CMK (cell line): ENCODE measurements at places on chromosomes 11 and 22.

DNA sequence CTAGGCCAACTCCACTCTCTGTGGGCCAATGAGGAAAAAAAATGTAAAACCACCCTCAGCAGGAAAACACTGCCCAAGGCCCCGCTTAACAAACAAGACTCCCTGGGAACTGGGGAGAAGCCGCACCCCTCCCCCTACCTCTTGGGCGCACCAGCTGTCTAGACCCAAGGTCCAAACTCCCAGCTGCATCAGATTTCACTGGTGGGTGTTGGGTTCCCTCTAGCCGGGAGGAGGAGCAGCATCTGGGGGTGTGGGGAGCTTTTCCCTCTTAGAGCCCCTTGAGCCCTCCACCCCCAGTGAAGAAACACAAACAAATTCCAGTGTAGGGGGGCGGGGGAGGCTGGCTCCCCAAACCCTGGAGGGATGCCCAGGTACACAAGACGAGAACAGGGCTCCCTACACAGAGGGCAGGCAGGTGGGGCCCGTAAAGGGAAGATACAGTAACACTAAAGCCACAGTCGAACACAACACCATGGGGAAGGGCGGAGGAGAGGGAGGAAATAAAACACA, 64.9 kb downstream of the NECTIN1 start:
- DNase-seq = no peak

- DNase-seq = no peak
Measured at GRCh38 chr22:41382098-41382578, 396 bp downstream of the TEF start.

- no peak for DNase-seq
Measured at GRCh38 chr11:62805961-62806441, 761 bp upstream of the NXF1 start.

DNA sequence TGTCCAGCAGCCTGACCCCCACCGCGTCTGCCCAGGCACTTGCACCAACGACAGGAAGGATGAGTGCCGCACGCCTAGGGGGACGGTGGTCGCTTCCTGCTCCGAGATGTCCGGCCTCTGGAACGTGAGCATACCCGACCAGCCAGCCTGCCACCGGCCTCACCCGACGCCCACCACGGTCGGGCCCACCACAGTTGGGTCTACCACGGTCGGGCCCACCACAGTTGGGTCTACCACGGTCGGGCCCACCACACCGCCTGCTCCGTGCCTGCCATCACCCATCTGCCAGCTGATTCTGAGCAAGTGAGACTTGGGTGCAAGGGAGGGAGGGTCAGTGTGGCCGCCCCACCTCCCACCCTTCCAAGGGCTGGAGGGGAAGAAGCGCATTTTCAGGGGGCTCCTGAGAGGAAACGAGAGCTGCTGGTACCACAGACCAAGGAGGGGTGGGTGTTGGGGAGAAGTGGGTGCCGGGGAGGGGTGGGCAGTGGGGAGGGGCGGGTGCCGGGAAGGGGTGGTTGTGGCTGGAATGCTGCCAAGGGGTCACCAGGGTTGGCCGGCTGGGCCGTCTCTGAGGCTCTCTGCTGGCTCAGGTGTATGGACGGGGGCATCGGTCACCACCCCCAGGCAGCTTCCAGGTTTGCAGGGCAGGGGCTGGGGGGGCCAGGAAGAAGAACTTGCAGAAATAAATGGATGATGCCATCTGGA, 27.7 kb upstream of the MUC5B start:
- DNase-seq = no peak

DNA sequence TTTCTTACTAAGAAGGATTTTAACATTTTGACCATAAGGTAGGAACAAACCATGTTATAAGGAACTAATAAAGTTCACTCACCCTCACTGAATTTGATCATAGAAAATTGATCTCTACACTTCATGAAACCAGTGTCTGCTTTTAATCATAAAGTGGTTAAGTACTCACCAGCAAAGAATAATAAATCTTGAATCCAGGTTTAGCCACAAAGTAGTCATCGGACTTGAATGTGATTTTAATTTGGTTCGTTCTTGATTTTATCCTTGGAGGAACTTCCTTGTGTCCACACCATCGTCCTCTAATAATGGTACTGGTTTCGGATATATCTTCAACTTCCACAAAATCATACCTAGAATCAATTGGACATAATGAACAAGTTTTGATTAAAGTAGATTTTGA, 40.5 kb upstream of the DDI1 start:
- no peak for DNase-seq

GRCh38 chr11:118067006-118067405, 9.9 kb upstream of the TMPRSS4 start:
- DNase-seq = no peak

DNA sequence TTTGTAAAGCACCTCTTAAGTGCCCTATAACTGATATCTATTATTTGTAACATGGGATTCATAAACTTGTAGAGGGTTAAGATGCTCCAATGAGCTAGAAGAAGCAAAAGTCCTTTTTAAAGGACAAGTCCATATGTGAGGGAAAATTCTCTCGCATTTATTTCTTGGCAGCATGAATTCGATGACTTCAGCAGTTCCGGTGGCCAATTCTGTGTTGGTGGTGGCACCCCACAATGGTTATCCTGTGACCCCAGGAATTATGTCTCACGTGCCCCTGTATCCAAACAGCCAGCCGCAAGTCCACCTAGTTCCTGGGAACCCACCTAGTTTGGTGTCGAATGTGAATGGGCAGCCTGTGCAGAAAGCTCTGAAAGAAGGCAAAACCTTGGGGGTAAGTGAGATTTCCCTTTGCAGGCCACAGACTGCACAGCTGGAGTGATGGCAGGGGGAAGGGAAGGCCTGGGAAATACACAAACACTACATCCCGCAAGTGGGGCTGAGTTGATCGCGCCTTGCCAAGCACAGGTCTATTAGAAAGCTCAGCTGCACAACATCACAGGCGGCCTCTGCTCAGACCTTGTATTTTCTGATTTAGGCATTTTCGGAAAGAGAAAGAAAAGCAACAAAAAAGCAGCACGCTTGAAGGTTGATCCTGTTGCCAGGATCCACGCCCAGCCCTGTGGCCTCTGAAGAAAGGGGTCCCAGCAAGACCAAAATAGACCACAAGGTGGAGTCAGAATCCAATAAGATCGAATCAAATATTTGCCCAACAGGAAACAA, 1.5 kb downstream of the MS4A8 start:
- DNase-seq = no peak

GRCh38 chr22:38347181-38347943, 30.1 kb upstream of the CSNK1E start:
- DNase-seq = no peak

DNA sequence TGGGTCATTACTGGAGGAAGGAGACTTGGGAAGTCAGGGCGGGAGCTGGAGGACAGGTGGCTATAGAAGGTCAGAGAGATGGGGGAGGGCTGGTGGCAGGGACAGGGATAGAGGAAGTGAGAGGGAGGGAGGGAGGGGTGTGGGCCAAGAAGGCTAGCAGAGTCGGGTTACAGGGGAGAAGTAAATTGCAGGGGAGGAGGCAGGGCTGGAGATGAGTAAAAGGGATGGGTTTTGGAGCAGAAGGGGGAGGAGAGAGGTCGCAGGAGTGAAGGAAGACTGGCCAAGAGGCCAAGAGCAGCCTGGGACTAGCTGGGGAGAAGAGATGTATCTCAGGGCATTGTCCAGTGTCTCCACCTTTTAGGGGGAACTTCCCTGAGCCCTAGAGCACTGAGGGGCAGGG, 33.0 kb downstream of the LRRC10B start:
- no peak for DNase-seq

- no peak for DNase-seq
Measured at GRCh38 chr11:120310870-120311269, 14.2 kb upstream of the TLCD5 start.

DNA sequence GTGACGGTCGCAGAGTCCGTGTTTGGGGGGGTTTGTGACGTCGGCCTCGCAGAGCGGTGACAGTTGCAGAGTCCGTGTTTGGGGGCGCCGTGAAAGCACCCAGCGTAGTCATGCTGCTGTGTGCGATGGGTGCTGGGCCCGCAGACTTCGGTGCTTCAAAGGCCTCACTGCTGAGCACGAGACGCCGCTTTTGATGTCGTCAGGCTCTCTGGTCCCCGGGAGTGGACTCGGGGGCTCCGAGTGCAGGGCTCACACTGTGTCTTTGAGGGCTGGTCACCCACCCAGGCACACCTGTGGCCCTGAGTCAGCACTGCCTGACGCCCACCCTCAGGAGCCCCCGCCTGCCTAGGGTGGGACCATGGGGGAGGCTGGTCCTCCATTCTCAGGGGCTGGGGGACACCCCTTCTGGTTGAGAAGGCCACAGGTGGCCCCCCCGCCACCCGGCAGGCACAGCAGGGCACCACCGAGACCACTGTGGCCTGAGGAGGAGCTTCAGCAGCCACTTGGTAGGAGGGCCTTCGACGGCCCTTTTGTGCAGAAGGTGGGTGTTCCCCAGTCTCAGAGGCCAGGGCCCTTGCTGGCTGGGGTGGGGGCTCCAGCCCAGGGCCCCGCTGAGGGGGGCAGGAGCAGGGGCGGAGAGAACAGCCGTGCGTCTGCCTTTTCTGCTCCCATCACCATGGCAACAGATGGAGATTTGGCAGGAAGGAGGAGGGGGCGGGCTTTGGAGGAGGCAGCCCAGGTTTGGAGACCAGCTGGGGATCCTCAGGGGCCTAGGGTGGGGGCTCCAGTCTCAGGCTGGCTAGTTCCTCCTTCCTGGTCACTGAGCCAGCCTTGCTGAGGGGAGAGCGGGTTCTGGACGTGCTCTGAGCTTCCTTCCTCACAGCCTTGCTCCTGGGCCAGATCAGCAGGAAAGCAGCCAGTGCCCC, 20.9 kb downstream of the BRSK2 start:
- DNase-seq = no peak

DNA sequence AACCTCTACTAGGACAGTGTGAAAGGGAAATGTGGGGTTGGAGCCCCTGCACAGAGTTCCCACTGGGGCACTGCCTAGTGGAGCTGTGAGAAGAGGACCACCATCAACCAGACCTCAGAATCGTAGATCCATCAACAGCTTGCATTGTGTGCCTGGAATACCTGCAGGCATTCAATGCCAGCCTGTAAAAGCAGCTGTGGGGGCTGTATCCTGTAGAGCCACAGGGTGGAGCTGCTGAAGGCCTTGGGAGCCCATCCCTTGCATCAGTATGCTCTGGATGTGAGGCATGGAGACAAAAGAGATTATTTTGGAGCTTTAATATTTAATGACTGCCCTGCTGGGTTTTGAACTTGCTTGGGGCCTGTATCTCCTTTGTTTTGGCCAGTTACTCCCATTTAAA, 46.3 kb downstream of the PGR start:
- DNase-seq = no peak

- no peak for DNase-seq
Measured at GRCh38 chr11:76589964-76590950, 80.3 kb downstream of the LRRC32 start.

DNA sequence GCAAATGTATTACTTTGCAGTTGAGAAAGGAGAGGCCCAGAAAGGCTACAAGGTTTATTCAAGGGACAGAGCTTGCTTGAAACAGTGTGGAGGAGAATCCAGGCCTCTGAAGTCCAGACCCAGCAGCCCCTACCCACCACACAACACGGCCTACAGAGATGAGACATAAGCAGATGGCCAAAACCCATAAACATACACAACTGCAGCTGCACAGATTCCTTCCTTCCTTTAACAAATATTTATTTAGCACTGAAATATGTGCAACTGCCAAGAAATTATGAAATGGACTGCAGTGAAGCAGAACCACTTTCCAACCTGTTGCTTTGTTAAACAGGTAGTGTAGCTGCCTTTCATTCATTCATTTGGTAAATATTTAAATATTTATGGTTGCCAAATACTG, 122.3 kb downstream of the SPATA19 start:
- no peak for DNase-seq

DNA sequence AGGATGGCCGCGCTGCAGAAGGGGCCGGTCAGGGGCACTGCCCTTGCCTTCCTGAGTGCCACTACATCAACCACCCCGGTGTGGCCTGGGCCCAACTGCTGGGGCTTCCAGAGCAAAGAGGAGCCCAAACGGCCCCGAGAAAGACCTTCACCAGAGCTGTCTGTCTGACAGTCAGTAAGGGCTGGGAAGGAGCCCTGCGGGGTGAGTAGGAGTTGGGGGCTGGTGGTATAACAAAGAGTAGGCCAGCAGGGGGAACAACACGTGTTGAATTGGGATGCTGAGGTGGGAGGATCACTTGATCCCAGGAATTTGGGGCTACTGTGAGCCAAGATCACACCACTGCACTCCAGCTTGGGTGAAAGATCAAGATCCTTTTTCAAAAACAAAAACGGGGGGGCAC, 3.9 kb downstream of the GSTT4 start:
- no peak for DNase-seq

GRCh38 chr11:78295347-78295746, 106.6 kb downstream of the USP35 start:
- DNase-seq = no peak

GRCh38 chr22:34437140-34437539, 516.9 kb upstream of the LARGE1 start:
- DNase-seq = no peak

GRCh38 chr11:128331317-128331716, 256.0 kb downstream of the ETS1 start:
- no peak for DNase-seq

DNA sequence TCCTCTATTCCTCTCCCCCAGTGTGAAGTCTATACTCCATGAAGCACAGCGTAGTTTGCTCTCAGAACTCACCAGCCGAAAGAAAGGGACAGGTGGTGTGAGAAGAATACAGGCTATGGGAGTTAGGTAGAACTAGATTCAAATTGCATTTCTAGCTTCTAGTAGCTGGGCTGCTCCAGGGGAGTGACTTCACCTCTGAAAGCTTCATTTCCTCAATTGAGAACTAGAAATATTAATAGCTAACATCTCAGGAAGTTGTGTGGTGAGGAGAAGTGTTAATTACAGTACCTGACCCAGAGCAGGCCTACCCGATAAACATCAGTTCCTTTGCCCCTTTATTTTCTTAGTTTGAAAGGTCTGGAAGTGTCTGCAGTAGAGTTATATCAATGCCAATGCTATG, 484.7 kb upstream of the TENM4 start:
- DNase-seq = no peak

- DNase-seq = no peak
Measured at GRCh38 chr11:57745206-57745605, 3.9 kb downstream of the SELENOH start.

GRCh38 chr11:15500643-15501042, 385.9 kb downstream of the INSC start:
- no peak for DNase-seq

- DNase-seq = no peak
Measured at GRCh38 chr22:23519442-23520157, 60.5 kb downstream of the IGLL1 start.

DNA sequence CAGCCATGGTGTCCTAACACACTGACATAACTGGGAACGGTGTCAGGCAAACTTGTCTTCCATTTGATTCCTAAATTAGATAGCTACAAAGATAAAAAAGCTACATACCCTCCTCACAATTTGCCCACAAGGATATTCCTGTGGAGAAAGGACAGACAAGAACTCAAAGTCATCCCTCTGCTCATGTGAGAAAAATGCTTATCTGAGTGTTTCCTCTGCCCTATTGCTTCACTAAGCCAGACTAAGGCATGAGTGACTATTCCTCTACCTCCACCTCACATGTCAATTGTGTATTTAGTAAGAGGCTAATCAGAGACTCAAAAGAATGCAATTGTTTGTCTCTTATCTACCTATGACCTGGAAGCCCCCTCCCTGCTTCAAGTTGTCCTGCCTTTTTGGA, 247.7 kb downstream of the DDX10 start:
- DNase-seq = no peak

DNA sequence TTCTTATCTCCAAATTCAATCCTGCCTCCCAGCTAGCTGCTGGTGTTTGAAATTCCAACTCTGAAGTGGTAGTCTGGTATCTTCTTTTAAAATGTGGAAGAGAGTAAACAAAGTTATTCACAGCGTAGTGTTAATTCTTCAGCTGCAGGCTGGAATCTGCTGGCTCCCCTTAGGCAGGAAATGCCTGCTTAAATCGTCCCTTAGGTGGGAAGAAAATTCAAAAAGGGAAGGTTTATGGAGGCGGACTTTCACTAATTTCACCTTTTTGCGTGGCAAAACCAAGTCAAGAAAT, 439.0 kb upstream of the CCDC90B start:
- DNase-seq = no peak
